ENCODE measurements at places on chromosomes 1 and 21. TPM values are rescaled to one million over a fixed set of nuclear protein-coding genes. Genes with fewer than 3 reads are reported as not detected.

- DNase-seq = no peak
These were observed 4.3 kb downstream of the IL22RA1 start for GRCh38 chr1:24138476-24139221.

DNA sequence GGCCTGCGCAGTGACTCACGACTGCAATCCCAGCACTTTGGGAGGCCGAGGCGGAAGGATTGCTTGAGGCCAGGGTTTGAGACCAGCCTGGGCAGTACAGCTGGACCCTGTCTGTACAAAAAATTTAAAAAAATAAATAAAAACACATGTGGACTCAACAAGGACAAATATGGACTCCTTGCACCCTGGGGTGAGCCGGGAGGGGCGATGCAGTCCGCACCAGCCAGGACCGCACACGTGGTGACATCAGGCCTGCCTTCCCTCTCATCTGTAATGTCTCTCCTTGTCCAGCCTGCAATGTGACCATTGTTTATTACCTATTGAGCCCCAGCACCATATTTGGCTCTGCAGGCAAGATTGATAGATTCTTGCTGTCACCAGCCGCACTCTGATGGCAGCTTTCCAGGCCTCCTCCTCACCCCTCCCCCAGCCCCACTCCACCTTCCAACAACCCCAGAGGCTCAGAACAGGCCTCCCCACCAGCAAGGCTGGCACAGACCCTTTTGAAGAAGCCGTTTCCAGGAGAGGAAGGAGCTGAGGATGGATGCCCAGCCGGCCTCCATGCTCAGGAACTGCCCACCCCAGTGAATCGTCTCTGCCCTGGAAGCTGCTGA is 55.2 kb downstream of the IRF2BP2 start:
- DNase-seq = peak; percentile 49

- no peak for DNase-seq
These were observed 133.0 kb upstream of the SPAG17 start for GRCh38 chr1:118317842-118318614.

Gene KRTAP7-1
- polyA plus RNA-seq = not detected

DNA sequence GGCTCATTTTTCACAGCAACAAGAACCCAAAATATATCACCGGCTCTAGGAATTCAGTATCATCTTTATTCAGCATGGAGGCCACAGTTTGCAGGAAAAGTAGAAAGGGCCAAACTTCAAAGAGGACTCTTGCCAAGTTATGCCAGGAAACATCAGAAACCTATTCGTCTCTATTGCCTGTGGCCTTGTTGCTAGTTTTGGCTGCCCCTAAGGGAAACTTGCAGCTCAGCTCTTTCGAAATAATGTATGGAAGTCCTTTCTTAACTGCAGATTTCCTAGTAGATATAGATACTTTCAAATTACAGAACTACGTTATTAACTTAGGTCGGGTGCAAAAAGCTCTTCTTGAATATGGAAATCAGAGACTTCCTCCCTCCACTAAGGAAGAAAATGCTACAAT is 4.2 kb upstream of the NENF start:
- DNase-seq = peak; percentile 12

GRCh38 chr1:197472141-197472540 is 204.1 kb downstream of the CRB1 start:
- DNase-seq = no peak

Gene KLHDC7A
- not detected for polyA plus RNA-seq

GRCh38 chr1:29326123-29326522 is 89.8 kb downstream of the PTPRU start:
- no peak for DNase-seq

DNA sequence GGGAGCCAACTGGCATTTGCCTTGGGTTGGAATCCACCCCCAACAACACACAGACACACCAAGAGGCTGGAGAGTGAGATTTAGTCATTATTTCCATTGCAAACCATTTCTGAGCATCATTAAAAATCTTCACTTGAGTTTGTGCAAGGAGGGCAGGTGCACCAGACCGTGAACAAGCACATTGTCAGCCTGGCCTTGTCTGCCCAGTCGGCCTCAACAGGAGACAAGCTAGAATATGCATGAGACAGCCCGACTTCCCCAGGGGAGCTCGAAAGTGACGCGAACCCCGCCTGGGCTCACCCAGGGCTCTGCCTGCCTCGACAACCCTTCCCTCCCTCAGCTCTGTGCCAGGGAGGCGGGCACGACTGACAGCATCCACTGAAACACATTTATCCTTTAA is 15.4 kb upstream of the GUCA2B start:
- peak; percentile 22 for DNase-seq

Gene DYNLT5
- 0.32 TPM for polyA plus RNA-seq

Gene UTS2
- polyA plus RNA-seq = not detected

Gene PTGFR
- polyA plus RNA-seq = 4.1 TPM

- no peak for DNase-seq
These were observed 88.2 kb downstream of the PBX1 start for GRCh38 chr1:164647211-164647610.

Gene KCNJ15
- polyA plus RNA-seq = 3.2 TPM
